Mesendoderm (in vitro differentiated cells): ENCODE measurements at places on chromosomes 6 and 20.
A peak's percentile ranks its signal among the peaks of the same experiment; 100 is the strongest.

DNA sequence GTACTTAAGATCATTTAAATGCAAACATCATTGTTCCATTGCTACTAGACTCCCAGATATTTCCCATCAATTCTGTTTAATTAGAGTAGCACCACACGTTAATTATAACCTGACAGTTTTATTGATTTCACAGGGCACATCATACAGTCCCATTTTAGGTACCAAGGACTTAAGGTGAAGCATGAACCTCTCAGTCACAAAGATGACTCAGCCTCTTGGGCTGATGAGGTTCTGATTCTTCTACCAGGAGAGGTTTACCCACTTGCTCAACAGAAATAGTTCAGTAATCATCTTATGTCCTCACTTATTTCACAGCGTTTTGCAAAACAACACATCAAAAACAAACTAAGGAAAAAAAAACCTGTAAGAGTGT, 98.5 kb downstream of the HIVEP2 start:
- DNase-seq, result peak; percentile 43

DNA sequence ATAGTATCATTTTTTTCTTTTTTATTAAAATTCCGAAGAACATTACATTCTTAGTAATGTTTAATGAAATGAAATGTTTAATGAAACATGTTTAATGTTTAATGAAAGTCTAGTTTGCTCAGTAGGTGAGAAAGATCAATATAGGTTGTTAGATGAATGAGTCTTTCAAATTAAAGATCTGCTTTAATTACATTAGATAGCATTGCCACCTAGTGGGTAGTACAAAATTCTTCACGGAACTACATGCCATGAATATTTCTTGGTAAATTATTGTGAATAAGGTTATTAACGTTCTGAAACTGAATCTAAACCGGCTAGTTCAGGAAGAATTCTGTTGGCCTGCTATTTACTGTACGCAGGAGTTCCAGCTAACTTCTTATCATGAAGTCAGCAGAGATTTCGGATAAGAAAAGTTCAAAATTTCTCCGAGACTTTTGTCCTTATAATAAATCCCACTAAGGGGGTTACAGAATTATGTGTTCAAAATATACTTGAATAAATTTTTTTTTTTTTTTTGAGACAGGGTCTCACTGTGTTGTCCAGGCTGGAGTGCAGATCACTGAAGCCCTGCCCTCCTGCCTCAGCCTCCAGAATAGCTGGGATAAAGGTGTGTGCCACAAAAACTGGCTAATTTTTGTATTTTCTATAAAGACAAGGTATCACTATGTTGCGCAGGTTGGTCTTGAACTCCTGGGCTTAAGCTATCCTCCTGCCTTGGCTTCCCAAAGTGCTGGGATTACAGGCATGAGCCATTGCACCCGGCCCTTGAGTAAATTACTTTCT, 7.9 kb upstream of the GMNN start:
- DNase-seq, result no peak

GRCh38 chr6:138465007-138465645, 34.2 kb downstream of the NHSL1 start:
- peak; percentile 62 for DNase-seq

- peak; percentile 100 for DNase-seq
These were observed at the start of gene MSH5 for GRCh38 chr6:31739639-31740396. Gene MSH5, plus strand, starts transcription at chr6:31740005. Its CDS starts 462 bp downstream, at chr6:31740467.

DNA sequence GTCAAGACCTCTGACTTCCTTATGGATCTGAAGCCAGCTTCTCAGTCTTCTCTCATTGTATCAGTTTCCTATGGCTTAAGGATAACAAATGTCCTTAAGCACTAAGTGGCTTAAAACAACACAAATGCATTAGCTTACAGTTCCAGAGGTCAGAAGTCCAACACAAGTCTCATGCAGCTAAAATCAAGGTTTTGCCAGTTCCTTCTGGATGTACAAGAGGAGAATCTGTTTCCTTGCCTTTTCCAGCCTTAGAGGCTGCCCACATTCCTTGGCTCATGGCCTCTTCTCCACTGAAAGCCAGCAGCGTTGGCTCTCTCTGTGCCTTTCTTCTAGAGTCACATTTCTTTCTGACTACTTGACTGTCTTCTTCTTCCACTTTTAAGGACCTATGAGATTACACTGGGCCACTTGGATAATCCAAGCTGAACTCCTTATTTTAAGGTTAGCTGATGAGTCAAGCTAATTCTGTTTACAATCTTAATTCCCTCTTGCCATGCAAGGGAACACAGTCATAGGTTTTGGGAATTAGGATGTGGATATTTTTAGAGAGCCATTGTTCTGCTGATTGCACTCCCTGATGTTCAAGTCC, 179.0 kb downstream of the BCAS1 start:
- no peak for DNase-seq

DNA sequence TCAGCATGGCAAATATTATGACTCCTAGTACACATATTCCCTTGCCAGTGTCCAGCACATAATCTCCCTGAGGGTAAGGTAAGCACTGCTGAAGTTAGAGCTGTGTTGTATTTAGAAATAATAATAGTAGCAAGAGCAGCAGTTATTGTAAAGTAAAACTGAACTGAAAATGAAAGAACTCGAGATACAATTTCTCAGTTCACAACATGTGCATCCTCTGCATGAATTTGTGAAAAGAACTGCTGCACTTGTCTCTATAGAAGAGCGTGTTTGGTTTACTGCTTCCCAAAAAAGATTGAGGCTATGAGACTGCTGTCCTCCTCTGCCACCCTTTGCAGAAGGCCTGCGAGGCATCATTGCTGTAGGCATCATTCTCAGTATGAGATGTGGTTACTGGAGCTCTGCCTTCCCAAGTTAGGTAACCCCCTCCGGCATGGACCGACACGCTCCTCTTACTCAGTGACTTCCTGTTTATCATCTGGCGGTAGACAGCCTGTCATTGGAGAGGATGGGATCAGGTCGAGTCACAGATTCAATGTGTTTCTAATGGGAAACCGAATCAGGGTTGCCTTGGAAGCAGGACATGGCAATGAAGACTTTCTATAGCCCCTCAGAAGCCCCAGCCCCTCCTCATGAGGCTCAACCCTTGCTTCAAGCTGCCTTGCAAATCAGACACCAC, 48.1 kb downstream of the SLC24A3 start:
- no peak for DNase-seq
